ENCODE measurements at places on chromosomes 11 and 22. TPM values are rescaled to one million over a fixed set of nuclear protein-coding genes. Genes with fewer than 3 reads are reported as not detected.

DNA sequence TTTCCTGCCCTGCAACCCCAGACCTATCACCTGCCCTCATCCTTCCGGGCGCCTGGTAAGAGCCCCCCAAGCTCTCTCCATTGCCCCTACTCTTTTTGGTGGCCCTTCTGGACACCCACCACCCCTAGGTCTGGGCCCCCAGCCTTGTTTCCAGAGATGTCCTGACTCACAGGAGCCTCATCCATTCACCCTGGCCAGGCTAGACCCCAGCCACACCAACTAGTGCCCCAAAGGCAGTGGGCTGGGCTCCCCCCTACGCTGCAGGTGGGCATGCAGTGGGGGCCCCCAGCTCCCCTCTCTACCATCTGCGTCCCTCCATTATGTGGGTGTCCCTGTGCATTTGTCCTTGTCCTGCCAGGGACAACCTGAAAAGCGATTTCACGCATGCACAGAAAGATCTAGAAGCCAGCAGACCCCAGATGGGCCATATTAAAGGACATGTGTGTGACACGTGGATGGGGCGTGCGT, 1.4 kb downstream of the MRGPRF start:
- DNase-seq = no peak

DNA sequence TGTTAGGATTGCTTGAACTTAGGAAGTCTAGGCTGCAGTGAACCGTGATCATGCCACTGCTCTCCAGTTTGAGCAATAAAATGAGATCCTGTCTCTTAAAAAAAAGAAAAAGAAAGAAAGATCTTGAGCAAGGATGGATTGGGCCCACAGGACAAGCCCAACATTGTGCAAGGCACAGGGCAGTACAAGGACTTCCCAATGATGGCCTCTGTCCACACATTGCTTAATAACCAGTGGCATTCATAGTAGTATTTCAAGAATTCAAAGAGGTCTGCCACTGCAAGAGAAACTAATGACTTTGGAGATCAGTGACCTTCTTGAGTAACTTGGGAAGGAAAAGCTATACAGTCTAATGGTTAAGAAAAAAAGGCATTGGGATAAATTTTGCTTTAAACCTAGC, 44.6 kb downstream of the SEZ6L start:
- DNase-seq = no peak

GRCh38 chr22:45969414-45969799, 7.6 kb downstream of the WNT7B start:
- DNase-seq = no peak

GRCh38 chr11:72778535-72779494, 15.0 kb downstream of the STARD10 start:
- DNase-seq = peak; percentile 85

Gene AIFM3
- total RNA-seq = 76.9 TPM

DNA sequence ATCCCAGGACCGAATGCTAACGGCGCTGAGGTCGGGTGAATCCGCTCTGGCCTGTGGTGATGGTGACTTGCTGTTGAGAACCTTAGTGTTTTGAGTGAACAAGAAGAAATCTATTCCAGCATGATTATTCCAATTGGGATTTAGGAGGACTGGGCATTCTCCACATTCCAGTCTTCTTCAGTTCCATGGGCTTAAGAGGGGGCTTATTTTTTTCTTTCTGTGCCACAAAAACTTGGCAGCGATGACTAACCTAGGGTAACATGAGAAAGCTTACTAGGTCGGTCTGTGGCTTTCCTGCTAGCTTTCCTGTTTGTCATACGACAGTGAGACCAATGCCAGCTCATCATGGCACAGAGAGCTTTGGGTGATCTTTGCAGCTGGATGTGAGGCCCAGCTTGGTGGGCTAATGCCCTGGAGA, 62.9 kb upstream of the ATXN10 start:
- no peak for DNase-seq

- DNase-seq = no peak
Measured at GRCh38 chr11:114297806-114298709, 1.9 kb downstream of the NNMT start.

Gene MEI1
- 1.9 TPM for total RNA-seq

DNA sequence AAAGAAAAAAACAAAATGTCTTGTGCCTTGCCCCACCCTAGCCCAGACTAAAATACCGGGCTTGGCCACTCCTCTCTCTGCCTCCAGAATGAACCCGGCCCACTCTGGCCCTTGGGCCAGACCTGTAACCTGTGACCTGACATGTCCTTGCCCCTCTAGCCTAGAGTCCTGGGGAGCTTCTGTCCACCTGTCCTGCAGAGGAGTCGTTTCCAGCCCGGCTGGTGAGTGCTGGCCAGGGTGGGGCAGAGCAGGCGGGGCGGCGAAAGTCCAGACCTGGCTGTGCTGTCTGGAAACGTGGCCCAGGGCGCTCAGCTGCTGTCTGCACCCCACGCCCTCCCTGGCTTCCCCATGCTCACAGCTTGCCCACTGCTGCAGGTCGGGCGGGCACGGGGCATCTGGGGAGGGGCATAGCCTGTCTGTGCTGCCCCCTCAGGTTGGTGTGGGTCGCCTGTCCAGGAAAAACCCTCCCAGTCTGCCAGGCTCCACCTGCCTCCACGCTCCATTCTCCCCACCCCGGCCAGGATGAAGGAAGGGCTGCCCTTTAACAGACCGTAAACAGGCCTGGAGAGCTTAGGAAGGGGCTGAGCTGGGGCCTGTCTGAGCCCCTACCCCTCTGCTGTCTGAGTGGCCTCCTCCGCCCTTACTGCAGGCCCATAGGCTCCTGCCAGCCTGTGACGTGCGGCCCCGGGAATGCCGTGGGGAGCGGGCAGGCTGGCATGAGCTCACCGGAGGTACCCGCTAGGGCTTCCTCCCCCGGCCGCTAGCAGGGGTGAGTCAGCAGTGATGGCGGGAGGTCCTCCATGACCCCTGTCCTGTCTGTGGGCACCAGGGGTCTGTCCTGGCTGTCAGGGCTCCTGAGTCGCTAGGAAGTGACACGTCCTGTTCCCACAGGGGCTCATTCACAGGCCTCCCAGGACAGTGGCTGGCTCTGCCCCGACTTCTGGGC, 1.9 kb downstream of the CD151 start:
- DNase-seq = peak; percentile 85

DNA sequence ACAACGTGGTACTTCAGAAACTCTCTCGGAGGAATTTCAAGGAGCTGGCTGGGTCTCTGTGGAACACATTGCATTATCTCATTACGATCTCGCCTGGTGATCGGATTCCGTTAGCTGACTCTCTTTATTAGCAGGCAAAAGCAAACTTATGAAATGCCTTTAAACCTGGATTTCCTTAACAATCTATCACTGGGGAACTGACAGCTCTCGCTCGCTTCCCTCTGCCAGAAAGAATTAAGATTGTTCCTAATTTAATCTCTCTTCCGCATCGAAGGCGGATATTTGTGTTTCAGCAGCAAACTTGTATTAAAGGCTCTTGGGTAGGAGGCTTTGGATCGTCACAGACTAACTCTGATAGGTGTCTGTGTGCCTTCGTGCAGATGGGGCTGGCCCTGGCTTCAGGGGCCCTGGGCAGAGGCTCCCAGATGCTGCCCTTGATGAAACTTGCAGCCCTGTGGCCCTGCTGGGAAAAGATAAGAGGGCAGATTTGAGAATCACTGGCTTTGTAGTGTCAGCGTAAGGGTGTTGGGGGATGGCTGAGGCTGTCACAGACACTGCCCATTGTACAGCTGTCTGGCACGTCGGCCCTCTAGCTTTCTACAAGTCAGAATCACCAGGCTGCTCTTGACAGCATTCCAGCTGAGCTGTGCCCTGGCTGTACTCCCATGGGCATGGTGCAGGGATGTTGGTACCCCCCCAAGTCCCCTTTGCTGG, 162.2 kb upstream of the NECTIN1 start:
- DNase-seq = no peak

Gene CD6
- 3.0 TPM for total RNA-seq

- DNase-seq = no peak
Measured at GRCh38 chr11:116078101-116078591, 573.9 kb upstream of the CADM1 start.

- DNase-seq = no peak
Measured at GRCh38 chr11:67432655-67433349, 4.5 kb downstream of the RPS6KB2 start.

- DNase-seq = no peak
Measured at GRCh38 chr11:111183706-111184105, 61.8 kb upstream of the POU2AF2 start.

Gene SCGB1C1
- total RNA-seq = not detected

DNA sequence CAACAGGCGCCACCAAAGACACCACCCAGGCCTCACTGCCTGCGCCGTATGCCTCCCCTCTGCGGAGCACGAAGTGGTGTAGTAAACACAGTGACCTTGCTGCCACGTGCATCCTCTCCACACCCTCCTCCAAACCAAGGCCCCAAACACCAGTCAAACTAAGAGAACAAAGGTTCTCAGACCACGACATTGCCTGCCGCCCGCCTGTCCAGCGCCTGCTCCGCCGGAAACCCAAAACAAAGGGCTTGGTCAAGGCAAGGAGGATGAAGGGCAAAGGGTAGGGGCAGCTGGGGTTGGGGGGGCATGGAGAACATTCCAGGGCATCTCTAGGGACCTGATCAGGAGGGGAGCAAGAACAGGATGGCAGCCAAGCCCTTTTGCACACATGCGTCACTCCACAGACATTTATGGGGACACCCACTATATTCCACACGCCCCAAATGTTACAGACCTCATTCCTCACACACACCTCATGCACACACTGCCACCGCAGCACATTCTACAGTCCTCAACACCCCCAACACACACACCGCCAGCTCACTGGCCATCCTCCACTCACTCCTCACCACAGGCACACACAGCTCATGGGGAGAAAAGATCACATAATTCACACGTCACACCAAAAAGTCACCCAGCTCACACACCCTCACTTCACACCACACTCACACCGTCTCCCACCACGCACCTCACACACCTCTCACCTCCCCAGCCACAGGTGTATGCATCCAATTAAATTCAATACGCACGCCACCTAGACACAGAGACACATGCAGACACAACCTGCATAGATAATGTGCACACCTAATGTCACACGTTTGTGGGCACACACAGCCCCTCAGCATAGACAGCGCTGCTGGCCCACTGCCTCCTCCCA, 34.5 kb downstream of the PDE2A start:
- DNase-seq = no peak

GRCh38 chr11:17388609-17389210, at the start of gene KCNJ11:
KCNJ11 (minus strand) TSS chr11:17388659; CDS start chr11:17388091, 568 bp downstream.
- peak; percentile 35 for DNase-seq

DNA sequence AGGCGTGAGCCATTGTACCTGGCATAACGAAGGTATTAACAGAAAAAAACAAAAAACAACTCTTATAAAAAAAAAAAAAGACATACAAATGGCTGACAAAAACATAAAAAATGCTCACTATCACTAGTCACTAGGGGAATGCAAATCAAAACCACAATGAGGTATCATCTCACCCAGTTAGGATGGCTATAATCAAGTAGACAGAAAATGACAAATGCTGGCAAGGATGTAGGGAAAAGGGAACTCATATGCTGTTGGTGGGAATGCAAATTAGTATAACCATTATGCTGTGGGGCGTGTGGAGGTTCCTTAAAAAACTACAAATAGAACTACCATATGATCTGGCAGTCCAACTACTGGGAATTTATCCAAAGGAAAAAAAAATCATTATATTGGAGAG, 17.0 kb downstream of the THY1 start:
- DNase-seq = no peak

GRCh38 chr22:43823353-43823908, 11.3 kb upstream of the EFCAB6 start:
- no peak for DNase-seq

Gene ACCS
- total RNA-seq = 9.2 TPM

Gene SYT12
- 3.4 TPM for total RNA-seq

GRCh38 chr11:10019906-10020682, 273.9 kb downstream of the SBF2 start:
- peak; percentile 64 for DNase-seq

Gene IGSF22
- total RNA-seq = 0.42 TPM

Gene THOC5
- 33.5 TPM for total RNA-seq

Gene ZP1
- total RNA-seq = not detected
